BJ (cell line): ENCODE measurements at places on chromosomes 7 and 10. TPM values are rescaled to one million over a fixed set of nuclear protein-coding genes. Genes with fewer than 3 reads are reported as not detected.

The RHOBTB1 gene
- 17.3 and 23.6 TPM in 2 replicates for polyA plus RNA-seq

The KLLN gene
- polyA plus RNA-seq = 0.42 and 0.44 TPM in 2 replicates

GRCh38 chr10:29830531-29831512, 196.1 kb upstream of the SVIL start:
- peak; percentile 19 for DNase-seq

- no peak for DNase-seq
Observed at GRCh38 chr7:33040803-33041516, 21.6 kb downstream of the NT5C3A start.

GRCh38 chr10:5013385-5013784, 9.7 kb upstream of the AKR1C2 start:
- DNase-seq = no peak

DNA sequence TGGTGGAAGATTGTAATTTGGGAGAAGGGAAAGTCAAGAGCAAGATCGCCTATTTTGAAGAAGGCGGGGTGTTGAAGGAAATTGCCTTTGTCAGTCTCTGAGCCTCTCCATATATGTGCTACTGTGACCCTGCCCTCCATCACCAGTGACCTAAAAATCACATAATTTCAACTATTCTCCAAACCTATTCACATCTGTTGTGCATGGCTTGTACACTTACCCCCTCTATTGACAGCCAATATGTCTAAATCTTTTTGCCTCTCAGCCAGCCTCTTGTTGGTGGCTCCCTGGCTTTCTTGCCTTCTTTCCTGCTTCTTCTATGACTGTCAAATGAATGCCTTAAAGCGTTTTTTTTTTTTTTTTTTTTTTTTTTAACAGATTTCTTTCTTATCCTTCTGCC, 295.6 kb downstream of the AUTS2 start:
- DNase-seq = no peak

- DNase-seq = no peak
Observed at GRCh38 chr10:65301181-65301580, 1624.7 kb upstream of the LRRTM3 start.

DNA sequence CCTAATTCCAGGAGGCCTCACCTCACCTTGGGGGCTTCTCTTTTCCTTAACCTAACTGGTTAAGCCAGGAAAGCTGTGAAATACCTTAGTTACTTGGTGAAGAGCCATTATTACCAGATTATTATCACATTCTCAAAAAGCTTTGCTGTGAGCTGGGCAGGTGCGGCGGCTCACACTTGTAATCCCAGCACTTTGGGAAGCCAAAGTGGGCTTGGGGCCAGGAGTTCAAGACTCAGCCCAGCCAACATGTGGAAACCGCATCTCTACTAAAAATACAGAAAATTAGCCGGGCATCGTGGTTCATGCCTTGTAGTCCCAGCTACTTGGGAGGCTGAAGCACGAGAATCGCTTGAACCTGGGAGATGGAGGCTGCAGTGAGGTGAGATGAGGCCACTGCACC, 102.4 kb upstream of the KLF6 start:
- DNase-seq = no peak

DNA sequence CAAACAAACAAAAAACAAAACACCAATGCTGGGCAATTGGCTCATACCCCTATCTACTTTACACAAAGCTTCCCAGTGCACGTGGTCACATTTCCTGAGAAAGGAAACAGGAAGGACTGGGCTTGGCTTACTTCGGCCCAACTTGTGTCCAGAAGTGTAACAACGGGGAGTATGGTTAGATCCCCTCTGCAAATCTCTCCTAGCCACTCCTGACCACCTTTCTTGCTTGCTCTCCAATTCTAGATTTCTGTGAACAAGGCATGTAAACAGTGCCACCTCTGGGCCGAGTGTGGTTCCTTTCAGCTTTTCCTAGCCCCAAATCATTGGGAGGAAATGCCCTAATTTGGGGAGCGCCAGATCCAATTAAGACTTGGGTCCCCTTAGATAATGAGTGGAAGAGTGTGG, 21.0 kb upstream of the FRAT2 start:
- no peak for DNase-seq
